Ureter (tissue), 1 donor: ENCODE measurements at places on chromosomes 12 and 14.

DNA sequence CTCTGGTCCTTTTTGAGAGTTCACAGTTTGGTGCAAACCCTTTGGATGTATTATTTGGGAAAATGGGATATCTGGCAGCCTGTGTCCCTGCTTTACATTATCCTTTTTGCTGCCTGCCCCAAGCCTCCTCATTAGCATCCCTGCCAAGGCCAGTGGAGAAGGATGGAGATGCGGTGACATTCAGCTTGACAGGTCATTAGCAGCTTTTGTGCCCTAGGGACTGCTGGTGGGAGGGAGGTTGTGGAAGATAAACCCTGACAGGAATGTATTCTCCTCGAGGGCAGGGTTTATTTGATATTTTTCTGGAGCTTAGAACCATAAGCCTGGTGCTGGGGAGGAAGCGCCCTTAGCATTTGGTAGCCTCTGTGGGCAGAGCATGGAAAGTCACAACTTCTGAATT lies 49.3 kb downstream of the PTPN11 start:
- DNase-seq: no peak

- DNase-seq: no peak
Observed at GRCh38 chr14:50403419-50403818, 6.7 kb upstream of the CDKL1 start.

DNA sequence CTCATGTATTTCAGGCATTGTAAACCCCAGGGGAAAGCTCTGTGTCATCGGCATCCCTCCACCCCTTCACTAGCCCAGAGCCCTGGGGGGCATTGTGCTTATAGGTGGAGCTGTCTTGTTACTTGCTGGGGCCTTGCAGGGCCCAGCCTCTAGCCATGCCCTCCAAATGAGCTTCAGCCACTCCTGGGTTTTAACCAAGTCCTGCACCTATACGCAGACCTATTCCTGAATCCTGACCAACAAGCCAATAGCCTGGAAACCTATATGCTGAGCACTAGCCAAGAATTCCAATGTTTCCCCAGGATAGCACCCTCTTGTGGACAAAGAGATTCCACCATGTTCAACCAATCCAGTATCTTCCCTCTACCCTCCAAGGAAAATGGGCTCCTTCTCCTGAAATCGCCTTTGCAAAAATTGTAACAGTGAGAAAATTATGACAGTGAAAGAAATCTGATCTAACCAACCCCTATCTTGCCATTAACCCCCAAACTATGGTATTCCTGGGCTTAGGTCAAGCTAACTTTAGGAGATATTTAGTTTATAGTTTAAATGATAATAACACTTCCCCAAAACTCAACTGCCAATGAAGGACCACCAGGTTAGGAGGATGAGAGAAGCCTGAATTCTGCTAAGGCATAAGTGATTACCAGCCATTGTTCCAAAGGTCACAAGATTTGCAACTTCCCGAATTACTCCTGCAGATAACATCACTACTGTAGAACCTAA lies 55.5 kb downstream of the TTC7B start:
- DNase-seq: no peak

GRCh38 chr14:92794547-92794941 lies 439 bp downstream of the GOLGA5 start:
- no peak for DNase-seq

DNA sequence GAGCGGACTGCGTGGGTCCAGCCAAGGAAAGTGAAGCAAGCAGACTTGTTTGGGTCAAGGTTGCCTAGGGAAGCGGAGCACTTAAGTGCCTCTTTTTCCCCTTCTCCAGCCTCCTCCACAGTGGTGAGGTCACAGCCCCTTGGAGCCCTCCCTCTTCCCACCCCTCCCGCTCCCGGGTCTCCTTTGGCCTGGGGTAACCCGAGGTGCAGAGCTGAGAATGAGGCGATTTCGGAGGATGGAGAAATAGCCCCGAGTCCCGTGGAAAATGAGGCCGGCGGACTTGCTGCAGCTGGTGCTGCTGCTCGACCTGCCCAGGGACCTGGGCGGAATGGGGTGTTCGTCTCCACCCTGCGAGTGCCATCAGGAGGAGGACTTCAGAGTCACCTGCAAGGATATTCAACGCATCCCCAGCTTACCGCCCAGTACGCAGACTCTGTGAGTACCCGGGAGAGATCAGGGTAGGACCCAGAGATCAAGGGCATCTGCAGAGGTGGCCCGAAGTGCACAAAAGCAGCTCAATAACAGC lies at the start of gene TSHR:
Gene TSHR, plus strand, starts transcription at position 206 of the 526 bp plus-strand sequence. Its CDS starts 60 bp downstream, at position 266.
- DNase-seq: no peak

DNA sequence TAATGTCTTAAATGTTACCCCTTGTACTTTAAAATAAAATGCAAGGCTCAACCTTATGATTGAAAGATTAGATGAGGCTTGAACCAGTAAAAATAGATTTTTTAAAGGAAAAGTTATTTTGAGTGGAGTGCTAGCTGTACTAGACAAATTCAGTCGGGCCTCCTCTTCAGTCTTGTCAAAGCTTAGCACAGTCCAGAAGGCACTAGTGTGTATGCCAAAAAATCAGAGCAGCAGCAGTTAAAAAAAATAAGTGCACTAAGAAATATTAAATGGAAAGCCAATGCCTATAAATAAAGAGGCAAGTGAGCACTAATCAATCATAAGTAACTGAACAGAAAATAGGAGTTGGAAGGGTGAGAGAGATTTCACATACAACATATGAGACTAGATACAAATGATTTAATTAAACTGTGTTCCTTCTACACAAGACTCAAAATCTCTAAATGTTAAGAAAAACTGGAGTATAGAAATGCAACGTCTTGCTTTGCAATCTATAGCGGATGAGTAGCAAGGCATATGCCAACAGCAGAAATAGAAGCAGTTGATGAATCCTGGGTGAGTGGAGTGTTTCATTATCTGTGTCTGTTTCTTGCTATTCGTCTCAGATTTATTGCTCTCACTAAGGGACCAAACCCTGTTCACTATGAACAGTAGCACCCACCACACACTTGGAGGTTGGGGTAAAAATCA lies 172.1 kb downstream of the ETNK1 start:
- DNase-seq: no peak

DNA sequence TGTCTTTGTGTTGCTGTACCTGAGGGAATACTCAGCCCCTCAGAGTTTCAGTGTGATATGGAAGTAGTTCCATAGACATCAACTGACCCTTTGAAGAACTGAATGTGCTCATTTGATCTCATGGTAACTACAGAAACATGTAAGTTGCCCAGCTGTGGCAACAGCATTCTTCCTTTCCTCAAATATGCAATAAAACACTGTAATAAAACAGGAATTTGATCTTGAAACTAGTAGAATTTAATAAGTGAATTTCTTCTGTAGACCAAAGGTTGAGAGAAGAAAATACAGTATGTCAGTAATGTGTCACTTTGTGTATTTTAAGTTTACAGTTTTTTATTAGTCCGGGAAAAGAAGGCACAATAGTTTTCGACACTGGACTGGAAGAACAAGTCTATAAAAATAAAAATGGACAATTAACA lies 31.9 kb downstream of the KCTD10 start:
- no peak for DNase-seq

DNA sequence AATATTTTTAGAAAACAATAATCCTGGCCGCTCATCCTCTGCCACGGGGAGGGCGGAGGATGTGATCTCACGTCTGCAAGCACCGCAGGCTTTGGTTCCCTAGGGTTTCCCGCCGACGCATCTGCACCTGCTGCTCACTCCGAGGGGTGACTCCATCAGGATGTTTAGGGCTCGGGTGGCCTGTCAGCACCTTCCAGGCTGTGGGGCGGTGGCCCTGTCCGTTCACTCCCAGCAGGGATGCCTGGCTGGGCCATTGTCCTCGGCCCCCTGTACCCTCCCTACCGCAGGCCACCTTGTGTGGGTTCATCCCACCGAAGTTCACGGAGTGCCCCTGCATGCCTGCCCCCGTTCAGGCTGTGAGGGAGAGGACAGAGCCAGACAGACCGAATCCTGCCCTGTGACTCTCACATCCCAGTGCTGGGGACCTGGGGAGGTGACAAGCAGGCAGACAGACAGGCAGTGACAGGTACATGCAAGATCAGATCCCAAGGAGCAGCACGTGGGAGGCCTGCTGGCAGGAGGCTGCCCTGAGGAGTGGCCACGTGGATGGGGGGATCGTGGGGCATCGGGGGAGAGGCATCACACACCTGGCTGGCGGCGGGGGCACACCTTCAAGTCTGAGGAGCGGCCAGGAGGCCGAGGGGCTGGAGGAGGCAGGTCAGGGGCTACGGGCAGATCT lies 112.6 kb downstream of the ADGRD1 start:
- DNase-seq: peak; percentile 41

- no peak for DNase-seq
Observed at GRCh38 chr12:105725054-105725453, 394.6 kb downstream of the C12orf75 start.

DNA sequence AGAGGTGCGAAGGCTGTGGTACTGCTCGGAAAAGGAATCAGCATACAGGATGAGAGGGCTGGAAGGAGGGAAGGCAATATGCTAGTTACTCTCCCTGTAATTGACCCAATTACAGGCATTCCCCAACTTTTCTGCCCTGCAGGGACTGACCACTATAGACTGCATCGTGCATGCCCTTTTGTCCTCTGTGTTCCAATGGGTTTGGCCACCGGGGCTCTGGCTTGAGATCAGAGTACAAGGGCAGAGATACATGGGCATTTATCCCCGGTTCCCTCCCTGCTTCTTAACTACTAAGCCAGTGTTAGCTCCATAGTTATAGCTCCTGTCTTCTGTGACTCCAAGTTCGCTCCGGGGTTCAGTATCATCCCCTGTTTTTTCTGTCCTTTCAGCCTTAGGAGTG lies 59.7 kb downstream of the GTF2A1 start:
- DNase-seq: no peak

DNA sequence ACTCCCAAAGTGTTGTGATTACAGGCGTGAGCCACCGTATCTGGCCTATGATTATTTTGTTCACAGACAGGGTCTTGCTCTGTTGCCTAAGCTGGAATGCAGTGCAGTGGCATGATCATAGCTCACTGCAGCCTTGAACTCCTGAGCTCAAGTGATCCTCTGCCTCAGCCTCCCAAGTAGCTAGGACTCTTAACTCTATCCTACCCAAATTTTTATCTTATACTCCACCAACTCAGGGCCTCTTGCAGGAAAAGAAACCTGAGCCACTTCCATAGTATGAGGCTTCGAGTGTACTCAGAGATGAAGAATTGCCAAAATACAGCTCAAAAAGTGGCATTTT lies 828 bp downstream of the MMAB start:
- no peak for DNase-seq

DNA sequence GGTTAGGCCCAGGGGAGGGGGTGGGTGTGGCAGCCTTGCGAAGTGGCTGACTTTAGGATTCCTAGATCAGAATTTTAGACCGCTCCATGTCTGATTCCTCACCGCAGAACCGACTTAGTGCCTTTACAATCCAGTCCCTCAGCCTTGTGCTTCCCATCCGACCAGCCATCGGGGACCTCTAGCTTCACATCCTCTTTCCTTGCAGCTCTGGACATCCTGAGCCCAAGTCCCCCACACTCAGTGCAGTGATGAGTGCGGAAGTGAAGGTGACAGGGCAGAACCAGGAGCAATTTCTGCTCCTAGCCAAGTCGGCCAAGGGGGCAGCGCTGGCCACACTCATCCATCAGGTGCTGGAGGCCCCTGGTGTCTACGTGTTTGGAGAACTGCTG lies 557 bp downstream of the COPS7A start:
- no peak for DNase-seq

- DNase-seq: no peak
Observed at GRCh38 chr12:111255261-111255660, 113.6 kb downstream of the PHETA1 start.

- peak; percentile 72 for DNase-seq
Observed at GRCh38 chr14:85415015-85415712, 114.8 kb upstream of the FLRT2 start.

GRCh38 chr14:50022661-50023060 lies 93.7 kb downstream of the VCPKMT start:
- no peak for DNase-seq

- no peak for DNase-seq
Observed at GRCh38 chr14:85279407-85279806, 250.5 kb upstream of the FLRT2 start.

DNA sequence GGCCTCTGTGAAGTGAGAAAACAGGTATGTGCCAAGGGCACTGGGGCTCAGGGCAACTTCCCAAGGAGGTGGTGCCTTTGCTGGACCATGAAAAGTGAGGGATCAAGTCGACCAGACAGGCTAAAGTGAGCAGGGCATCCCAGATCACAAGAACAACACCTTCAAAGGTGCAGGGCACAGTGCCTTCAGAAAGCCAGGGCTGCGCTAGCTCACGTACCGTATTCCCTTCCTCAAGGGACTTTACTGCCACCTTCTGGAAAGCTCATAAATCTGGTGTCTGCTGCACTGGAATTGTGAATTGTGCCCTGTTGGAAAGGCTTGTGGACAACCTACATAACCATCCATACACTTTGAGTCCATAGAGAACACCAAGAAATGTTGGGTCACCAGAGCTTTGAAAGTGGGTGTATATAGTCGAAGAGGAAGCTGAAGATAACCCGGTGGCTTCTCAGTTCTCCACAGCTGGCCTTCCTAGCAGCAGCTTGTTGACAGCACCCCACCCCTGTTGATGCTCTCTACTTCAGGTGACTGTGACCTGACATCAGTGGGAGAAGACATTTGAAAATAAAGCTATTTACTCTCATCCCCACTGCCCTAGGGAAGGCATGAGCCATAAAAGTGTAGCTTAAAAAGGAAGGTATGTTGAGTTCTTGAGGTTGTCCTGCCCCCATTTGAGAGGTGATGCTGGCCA lies 24.5 kb downstream of the FIGNL2 start:
- no peak for DNase-seq

DNA sequence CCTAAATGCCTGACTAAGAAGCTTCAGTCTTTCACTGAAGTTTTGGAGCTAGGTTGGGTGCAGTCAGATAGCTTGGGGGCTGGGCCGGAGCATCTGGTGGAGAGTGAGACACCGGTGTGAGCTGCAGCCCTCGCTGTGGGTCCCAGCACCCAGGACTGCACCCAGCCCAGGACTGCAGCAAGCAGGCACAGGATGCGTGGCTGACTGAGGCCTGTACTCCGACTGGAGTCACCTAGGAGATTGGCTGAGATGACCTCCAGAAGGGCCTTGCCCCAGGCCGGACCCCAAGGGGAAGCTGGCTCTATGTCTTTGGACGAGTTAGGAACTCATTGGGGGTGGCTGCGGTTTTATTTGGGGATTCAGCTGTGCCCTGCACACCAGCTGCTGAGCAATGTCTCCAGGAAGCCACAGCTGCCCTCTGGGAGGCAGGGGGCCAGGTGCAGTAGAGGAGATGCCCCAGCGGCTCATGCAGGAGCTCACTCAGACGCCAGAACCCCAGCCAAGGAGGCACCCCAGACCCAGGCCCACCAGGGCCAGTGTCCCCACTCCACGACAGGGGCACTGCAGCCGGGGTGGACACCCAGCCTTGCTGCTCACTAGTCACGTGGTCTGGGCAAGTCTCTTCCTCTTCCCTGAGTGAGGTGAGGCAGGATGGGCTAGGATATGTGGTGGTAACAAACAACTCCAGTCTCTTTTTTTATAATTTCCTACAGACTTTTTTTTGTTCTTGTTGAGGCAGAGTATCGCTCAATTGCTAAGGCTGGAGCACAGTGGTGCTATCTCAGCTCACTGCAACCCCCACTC lies 31.8 kb upstream of the RCOR1 start:
- no peak for DNase-seq
